ENCODE measurements at places on chromosomes 6 and 20.

GRCh38 chr6:42514745-42515144 is 49.1 kb upstream of the UBR2 start:
- DNase-seq: peak; percentile 75

DNA sequence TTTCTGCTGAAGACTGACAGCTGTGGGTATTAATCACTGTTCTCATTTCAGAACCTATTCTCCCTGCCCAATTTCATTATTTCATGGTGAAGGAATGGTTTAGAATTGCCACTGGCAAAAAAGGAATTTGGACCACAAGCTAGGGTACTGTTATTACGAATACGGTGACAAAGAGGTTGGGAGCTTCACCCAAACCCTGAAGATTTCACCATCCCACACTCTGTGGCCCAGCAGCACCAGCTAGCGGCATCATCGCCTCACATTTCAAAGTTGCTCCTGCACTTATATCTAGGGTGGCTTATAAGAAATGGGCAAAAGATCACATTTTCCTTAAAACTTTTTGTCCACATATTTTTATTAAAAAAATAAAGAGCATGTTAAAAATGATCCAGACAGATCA is 236.1 kb downstream of the SYNDIG1 start:
- DNase-seq: peak; percentile 49

DNA sequence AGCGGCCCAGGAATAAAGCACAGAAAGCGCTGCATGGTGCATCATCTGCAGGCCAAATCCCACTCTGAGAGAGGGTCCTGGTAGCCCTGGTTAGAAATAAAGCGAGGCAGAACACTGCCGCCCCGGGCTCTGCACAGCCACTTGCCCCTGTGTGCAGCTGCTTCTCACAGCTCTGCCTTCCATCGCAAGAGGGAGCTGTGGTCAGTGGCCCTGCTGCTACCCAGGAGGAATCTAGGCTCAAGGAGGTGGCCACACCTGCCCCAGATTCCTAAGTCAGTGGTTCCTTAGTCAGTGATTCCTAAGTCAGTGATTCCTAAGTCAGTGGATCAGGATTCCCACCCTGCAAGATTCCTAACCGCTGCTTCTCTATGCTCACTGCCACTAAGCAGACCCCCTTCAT is 8.8 kb downstream of the CDH4 start:
- DNase-seq: no peak

DNA sequence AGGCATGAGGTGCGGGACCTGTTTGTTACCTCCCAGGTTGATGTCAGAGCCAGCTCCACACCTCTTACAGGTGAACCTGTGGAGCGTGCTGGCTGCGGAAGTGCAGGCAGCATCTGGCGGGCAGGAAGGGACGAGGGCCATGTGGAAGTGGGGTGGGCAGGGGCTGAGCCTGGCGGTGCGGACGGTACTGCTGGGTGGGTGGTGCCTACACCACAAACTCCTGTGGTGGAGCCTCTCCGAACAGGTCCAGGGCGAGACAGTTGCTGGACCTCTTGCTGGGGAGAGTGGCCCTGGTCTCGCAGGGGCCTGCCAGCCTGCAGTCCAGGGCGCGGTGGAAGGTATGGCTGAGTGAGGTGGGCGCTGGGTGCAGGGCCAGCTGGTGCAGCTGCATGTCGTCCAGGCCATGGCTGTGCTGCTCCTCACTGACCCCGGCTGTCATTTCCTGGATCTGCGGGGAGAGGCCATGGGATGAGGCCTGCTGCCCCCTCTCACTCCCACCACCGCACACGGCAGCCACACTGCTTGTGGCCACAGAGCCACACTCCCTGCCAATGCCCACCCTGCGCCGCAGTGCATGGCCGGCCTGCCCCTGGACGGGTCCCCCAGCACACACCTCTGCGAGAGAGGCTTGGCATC is 22.0 kb downstream of the FRMD1 start:
- no peak for DNase-seq

DNA sequence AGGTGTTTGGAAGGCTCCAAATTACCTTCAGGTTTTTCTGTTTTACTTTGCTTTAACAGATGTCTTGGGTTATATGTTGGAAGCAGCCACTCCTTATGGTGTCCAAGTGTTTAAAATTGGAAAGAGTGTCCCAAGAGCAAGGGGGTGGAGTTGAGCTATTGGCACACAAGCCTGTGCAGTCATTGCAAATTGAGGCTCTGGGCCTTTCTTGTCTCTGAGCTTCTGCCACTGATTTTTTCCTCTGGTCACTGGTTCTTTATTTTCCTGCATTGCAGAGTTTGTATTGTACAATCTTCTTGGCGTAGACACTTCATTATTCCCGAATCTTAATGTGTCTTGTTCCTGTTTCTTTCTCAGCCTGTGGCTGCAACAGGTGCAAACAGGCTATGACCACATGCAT is 598.8 kb downstream of the RNF144B start:
- DNase-seq: no peak

DNA sequence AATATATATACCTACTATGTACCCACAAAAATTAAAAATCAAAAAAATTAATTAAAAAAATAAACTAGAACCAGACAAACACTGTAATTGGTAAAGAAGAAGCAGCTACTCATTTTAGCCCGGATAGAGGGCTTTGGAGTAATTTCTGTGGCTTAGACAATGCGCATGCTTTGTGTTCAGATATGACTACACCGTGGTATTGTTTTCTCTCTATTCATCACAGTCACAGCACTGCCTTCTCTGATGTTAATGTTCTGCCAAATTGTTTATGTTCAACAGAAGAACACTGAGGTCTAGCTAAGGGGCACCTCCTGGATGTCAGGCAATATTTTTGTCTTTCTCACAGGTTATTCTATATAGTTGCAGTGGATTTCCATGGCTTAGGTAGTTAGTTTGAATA is 77.5 kb upstream of the GJE1 start:
- no peak for DNase-seq

GRCh38 chr6:132084811-132085509 is 133.8 kb upstream of the CCN2 start:
- no peak for DNase-seq

GRCh38 chr6:108739496-108740330 is 108.5 kb upstream of the ARMC2 start:
- no peak for DNase-seq

DNA sequence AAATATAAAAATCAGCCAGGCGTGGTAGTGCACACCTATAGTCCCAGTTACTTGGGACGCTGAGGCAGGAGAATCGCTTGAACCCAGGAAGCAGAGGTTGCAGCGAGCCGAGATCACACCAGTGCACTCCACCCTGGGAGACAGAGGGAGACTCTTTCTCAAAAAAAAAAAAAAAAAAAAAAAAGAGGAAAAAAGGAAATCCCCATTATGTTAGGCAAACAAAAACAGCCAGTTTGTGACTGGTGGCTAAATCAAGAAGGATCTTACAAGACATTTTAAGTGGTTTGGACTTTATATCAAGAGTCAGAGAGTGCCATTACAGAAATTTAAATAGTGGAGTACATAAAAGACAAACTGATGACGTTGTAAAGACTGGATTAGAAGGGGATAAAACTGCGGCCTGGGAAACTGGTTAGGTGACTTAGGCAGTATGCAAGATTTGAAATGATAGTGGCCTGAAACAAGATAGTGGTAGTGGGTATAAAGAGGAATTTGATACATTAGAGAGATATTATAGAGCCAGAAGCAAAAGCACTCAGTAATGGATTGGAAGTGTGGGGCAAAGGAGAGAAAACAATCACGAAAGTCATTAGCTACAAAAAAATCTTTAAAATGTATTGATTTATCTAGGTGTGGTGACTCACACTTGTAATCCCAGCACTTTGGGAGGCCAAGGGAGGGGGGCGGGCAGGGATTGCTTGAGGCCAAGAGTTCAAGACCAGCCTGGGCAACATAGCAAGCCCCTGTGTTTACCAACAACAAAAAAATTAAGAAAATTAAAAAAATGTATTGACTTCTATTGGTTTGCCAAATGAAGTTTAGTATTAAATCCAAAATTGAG is 1.7 kb upstream of the MYO6 start:
- DNase-seq: peak; percentile 24

All from inflammatory macrophage (primary cell).